Fibroblast of lung (primary cell): ENCODE measurements at places on chromosomes 11 and 22. TPM values are rescaled to one million over a fixed set of nuclear protein-coding genes. Genes with fewer than 3 reads are reported as not detected.

The KRTAP5-1 gene
- total RNA-seq, result not detected in 2 replicates

The CCDC73 gene
- under 0.01 TPM in 2 replicates for total RNA-seq

DNA sequence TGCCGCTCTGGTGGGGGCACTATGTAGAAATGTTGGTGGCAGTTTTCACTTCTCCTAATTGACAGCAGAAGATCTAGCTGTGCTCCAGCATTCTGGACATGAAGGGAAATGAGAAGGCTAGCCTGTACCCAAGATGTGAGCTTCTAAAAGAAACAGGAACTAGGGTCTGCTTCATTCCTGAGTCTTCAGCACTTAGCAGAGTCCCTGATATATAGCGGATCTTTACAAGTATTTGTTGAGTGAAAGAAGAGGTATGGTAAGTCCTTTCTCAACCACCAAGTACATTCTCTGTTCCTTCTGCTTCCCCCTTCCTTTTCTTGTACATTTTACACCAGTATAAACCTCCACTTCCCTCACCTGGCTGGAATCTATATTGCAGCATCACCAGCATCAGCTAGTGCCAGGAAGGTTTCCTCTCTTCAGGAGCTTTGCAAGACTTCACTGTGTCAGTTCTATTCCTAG lies 408.3 kb upstream of the CADM1 start:
- no peak overlapping the region for H3K4me3 ChIP-seq
- DNase-seq, result no peak
- H3K4me1 ChIP-seq, result no peaks in the 10 kb centered on the region
- H3K36me3 ChIP-seq, result no peaks in the 10 kb centered on the region
- H3K27me3 ChIP-seq, result no peaks in the 10 kb centered on the region

DNA sequence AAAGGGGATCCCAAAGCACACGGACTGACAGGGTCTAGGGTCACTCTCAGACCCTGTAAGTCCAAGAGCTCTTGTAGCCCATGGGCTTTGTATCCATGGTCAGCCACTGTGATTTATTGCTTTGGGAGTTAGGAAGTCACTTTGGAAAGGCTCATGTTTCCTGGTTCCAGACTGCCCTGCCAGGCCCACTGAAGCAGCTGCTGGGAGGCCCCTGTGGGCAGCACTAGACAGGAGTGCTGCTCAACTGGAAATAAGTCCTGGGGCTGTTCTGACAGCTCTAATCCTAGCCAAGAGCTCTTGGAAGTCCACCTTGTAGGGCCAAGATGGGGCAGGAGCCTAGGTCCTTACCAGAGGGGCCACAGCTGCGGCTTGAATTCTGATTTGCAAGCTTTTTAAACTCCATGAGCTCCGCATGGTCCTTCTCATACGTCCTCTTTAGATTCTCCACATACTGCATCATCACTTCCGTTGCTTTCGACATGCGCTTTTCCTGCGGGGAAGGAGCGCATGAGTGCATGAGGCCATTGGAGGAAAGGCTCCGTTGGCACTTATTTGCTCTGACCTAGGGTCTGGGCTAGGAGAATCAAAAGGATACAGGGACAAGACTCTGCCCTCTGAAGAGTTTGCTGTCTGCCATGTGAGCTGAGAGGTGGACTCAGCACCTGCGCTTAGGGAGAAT lies 32.2 kb upstream of the LYVE1 start:
- no peak overlapping the region for H3K4me3 ChIP-seq
- peaks cover 3% of the 10 kb centered on the region for H3K4me1 ChIP-seq
- no peak overlapping the region for H3K27ac ChIP-seq
- no peak for DNase-seq
